Aorta (tissue), 5 donors: ENCODE measurements at places on chromosomes 12 and 14.

DNA sequence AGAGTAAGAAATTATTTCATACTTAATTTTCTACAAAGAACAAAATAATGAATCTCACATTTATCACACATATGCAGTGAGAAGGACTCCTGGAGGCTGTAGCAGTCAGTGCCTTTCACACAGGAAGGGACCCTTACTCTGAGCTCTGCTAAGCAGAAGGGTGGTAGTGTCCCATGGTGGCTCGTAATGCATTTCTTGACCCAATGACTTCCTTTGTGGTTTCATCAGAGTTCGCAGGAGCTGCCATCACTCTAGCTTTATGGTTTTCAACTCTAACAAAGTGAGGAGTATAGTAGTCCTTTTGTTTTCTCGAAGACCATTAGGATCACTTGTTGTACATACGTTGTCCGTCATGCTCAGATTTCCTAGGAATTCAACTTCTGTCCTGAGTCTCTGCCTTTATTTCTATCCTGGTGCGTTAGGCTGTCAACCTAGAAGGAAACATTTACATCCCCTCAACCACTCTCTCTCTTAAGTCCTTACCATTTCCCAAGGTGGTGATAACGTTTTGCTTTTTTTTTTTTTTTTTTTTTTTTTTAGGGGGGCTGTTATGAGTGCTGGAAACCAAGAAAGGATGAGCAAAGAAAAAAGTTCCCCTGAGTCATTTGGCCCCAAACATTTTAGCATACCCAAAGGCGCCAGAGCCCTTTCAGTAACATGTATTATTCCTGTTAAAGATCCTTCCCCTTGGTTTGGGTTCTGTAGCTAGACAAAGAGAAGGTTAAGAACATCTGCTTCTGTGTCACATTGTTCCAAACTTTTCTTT, 37.2 kb downstream of the GABARAPL1 start:
- no peak for DNase-seq

- no peak for DNase-seq
Measured at GRCh38 chr14:67493092-67493717, 4.7 kb upstream of the TMEM229B start.

GRCh38 chr14:84493779-84494178, 1036.2 kb upstream of the FLRT2 start:
- DNase-seq, result no peak

- no peak for DNase-seq
Measured at GRCh38 chr14:101056446-101056845, 152.9 kb upstream of the RTL1 start.

DNA sequence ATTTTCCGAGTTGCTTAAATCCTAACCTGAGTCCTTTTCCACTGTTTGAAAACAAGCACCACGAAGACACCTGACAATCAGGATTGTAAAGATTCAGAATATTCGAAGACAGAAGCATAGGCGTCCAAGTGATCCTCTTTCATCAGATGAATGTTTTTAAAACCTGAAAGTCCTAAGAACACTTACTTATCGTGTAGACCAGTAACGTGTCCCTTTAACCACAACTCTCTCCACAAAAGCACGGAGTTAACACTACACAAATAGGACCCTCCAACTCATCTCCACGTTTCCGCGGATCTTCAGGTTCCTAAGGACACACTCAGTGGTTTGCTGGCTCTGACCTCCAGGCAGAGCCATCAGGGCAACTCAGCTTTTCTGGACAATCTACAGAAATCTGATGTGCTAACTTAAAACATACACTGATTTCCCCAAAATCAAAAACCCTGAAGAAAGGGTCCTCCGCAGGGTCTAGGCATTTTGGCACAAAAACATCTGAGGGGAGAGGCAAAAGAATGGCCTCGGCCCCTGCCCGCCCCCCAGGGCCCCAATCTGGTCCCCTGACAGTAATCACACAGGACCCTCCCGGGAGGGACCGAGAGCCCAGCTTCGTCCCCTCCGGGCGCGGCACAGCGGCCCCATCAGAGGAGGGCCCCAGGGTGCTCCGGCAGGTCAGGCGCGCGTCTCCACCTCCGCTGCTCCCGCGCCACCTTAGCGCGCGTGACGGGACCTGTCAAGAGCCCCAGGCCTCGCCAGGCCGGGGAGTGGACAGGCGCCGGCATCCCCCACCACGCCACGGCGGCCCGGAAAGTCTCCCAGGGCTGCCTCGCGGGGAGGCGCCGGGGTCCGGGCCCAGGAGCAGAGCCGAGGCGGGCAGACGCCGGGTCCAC, 925 bp downstream of the DICER1 start:
- DNase-seq, result peak; percentile 83

- DNase-seq, result no peak
Measured at GRCh38 chr12:83573671-83574070, 887.0 kb downstream of the TMTC2 start.

- DNase-seq, result no peak
Measured at GRCh38 chr14:57362361-57362760, 28.0 kb upstream of the NAA30 start.

GRCh38 chr12:4037747-4038312, 164.6 kb upstream of the PARP11 start:
- no peak for DNase-seq

DNA sequence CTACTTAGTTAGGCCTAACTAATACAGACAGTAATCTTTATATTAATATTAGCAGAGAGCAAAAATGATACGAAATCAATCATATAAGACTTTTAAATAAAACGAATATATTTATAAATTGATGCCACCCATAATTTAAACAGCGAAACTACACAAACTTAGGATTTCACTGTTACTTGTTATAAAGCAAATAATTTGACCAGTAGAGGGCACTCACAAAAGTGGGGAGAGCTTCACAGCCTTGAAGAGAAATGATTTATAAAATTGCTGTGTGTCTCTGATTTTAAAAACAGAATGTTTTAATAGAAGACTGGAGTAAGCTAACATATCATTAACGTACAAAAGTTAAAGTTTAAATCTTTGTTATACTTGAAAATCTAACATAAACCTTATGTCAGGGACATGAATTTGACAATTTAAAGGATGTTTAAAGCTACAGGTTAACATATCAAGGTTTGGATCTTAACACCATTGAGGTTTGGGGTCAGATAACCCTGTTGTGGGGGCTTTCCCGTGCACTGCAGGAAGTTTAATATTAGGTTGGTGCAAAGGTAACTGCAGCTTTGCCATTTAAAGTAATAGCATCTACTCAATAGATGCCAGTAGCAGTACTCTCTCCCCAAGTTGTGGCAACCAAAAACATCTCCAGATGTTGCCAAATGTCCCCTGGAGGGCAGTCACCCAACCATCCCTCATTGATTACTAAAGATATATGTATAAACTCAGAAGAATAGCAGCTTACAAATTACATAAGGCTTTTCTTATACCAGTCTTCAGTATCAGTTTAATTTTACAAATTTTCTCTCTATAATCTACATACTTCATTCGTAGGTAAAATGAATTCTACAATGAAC, 9.3 kb downstream of the KRAS start:
- no peak for DNase-seq

DNA sequence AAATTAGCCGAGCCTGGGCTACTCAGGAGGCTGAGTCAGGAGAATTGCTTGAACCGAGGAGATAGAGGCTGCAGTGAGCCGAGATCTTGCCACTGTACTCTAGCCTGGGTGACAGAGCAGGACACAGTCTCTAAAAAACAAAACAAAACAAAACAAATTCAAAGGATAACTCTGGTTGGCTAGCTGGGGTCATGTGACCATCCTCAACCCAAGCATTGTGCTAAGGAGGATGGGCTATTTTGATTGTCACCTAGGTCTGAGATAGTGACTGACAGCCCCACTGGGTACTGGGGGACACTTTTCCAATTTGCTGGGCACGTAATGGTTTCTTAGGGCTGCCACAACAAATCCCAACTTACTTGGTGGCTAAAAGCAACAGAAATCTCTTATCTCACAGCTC, 11.9 kb downstream of the DGLUCY start:
- no peak for DNase-seq

DNA sequence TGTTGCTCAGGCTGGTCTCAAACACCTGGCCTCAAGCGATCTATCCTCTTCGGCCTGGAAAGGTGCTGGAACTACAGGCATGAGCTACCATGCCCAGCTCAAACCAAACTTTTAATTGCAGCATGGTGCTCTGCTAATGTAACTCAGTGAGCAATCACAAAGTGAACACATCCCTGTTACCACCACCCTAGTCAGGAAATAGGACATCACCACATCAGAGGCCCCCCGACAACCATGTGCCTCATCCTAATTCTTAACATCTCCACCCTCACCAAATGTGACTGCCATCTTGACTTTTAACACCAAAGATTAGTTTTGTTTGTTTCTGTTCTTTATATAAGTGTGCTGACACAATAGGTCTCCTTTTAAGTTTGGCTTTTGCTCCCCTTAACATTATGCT, 22.8 kb upstream of the SDR39U1 start:
- no peak for DNase-seq

DNA sequence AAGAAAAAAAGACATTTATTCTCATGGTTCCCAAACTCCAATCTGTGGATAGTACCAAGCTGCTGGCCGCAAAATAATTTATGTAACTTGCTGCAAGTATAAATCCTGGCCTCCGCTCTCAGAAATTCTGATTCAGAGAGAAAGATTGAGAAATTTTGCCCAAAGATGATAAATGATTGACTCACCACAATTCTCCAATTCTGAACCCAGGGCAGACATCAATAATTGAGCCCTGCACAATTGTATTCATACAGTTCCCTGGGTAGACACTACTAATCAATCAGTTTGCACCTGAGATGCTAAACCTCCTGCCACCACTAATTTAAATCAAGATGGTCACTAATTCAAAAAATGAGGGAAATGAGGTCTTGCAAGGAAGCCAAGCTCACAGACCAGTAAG, 38.2 kb downstream of the TRPV4 start:
- no peak for DNase-seq

DNA sequence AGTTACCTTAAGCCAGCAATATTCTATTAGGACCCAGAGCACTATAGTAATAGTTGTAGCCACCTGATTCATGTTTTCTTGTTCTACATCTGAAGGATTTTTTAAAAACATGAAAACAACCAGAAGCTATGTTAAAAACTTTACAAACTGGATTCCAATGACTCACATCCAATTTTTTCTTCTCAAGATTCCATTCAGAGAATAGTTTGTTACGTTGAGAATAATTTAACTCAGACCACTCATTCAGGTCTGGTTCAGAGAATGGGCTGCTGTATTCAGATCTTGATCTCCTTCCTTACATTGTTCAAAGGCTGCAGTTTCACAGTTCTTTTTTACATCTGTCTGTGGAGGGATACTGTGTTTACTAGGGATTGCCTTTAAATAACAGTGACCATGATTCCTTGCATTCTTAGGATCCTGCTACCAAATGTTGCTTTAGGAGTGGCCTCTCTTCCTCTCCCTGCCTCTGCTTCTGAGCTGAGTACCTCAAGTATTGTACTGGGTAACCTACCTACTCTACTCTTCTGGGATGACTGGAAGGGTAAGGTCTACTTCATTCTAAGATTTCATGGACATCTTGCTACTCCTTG, 448.0 kb upstream of the FBXO33 start:
- DNase-seq, result no peak

DNA sequence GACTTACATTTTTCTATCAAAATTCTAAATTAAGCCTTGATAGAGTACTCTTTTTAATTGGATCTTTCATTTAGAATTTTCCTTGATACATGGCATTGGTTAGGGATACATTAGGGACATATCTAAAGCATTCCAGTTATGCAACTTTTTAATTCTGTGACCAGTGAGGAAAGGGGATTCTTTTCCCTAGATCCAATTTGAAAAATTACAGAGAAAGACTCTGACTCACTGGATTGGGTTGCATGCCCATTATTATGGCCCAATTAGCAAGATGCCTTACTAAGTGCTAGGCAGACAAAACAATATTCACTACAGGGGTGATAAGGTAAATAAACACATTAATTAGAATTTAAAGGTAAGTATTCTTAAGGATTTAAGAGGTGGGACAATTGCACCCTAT, 5.2 kb upstream of the RAD52 start:
- no peak for DNase-seq

DNA sequence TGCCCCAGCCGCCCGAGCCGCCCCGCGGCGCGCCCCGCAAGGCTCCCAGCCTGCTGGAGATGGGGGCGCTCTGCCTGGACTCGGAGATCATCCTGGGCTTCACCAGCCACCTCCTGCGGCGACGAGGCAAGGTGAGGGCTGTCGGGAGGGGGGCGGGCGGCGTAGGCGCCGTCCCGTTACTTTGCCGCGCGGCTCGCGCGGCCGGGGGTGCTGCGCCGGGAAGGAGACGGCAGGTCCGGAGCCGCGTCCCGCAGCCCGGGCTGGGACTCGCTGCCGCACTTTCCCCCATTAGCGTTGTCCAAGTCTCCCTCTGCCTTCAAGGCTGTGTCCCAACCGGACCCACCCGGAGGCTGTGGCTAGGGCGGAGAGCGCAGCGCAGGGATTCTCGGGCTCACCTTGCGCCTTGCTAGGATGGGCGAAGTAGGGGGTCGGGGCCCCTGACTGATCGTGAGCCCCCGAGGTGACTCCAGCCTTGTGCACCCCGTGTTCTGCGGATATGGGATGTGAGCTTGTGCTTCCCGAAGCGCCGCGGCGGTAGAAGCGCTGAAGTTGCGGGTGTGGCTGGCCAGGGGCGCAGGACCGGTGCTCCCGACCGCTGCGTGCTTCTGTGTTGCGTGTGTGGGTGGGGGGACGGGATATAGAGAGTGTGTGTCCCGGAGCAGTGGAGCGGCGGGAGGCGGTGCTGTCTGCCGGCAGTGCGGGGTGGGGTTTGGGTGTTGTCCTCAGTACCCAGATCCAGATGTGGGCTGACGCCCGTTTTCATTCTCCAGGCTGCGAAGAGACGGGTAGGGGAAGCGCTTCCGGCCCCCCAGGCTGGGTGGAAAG, 1.7 kb upstream of the KIF26A start:
- DNase-seq, result peak; percentile 68

DNA sequence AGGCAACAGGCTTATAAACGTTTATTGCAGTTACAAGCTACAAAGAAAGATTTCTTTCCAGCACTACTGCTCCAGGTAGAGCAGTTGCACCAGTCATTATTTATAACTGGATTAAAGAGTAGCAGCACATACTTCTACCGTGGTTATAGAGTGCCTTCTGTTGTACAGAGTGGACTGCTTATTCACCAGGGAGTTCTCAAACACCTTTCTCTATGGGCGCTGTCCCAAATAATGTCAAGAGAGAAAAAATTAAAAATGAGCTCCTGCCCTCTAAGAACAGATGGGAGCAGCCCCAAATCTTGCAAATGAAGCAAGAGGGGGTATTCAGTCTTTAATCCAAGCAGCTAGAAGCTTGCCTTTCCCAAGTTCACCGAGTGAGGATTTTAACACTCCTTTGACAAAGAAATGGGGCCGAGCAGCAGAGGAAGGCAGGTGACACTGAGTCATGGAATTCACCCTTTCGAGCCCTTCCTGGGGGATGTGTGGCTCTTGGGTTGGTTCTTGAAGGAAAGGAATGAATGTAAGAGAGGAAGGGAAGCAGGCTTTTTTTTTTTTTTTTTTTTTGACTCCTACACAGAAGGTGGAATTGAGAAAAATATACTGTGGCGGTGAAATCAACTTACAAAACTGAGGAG, 181.2 kb downstream of the PRKCH start:
- DNase-seq, result no peak

- DNase-seq, result no peak
Measured at GRCh38 chr12:87793131-87793530, 236.1 kb downstream of the C12orf50 start.

- DNase-seq, result no peak
Measured at GRCh38 chr14:101289230-101289690, 272.0 kb upstream of the DIO3 start.
